ENCODE measurements at places on chromosomes 11 and 22.
A peak's percentile ranks its signal among the peaks of the same experiment; 100 is the strongest.

GRCh38 chr11:13438291-13438690 lies 24.7 kb downstream of the BTBD10 start:
- DNase-seq = no peak

DNA sequence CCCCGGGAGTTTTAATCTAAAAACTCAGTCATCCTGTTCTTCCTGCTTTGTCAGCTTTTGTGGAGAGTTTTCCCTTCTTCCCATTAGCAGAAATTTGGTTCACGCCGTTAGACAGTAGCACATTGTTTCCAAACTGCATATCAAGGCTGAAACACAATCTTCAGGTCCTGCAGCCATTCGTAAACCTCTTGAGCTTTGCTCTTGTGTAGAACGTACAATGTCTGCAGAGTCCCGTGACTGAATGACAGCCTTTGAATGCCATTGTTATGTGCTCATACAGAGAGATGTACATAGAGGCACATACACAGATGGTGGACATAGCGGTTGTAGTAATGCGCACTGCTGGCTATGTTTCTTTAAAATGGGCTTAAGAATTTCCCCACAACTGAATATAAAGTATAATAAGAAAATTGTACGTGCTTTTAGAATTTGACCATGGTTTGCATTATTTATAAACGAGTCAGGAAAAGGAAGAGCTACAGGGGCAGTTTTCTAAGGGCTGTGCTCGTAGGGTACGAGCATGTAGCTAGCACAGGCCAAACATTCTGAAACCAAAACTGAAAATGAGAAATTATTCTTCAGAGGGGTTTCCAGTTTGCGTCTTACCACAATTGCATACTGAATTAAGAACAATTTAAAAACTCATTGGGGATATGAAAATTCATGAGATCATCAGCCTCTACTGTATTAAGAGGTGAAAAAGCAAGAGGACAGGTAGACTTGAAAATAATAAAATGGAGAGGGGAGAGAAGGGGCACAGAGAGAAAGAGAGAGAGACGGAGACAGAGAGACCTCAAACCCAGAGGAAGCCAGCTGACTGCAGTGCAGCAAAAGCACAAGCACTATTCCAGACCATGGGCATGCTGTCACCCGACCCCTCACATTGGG lies 310.1 kb downstream of the CADM1 start:
- no peak for DNase-seq

- no peak for DNase-seq
Observed at GRCh38 chr22:48938741-48939140, 888.9 kb downstream of the BRD1 start.

DNA sequence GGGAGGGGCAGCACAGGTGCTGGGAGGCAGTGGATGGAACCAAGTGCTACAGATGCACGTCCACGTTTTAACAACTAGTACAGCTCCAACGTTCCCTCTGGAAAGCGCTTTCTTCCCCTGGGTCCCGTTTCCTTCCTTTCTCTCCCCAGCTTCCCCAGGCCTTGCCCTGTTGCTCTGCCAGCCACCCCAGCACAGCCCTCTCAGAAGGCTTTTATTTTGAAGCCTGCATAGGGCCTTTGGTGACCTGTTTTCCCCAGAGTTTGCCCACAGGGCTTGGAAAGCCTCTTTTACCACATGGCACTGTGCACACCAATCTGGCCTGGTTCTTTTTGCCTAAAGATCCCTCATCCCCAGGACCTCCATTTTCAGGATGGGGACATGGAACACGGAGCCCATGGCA lies 13.9 kb upstream of the NCF4 start:
- DNase-seq = no peak

DNA sequence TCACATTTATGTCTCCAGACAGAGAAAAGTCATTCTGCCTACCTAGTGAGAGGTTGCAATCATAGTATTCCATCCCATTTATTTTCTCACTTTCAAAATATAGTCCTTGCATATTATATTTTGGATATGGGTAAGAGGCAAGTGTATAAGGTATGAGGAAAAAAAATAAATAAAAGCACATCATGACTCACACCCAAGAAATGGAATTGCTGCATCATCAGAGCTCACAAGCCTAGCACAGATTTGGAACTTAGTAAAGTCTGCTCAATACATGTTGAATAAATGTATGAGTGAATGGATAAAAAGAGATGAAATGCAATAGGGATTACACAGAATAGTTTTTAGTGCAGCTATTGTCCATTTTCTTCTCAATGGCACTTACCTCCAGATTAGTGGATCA lies 2.5 kb upstream of the OR51G1 start:
- no peak for DNase-seq

GRCh38 chr22:41915035-41915785 lies at the start of gene SHISA8:
TSS of gene SHISA8 (minus strand) at chr22:41915074. CDS start at chr22:41914667, 407 bp downstream.
- no peak for DNase-seq

GRCh38 chr11:134545521-134545920 lies 133.5 kb upstream of the B3GAT1 start:
- DNase-seq = no peak

- DNase-seq = no peak
Observed at GRCh38 chr11:64998690-64999431, 2.1 kb upstream of the BATF2 start.

DNA sequence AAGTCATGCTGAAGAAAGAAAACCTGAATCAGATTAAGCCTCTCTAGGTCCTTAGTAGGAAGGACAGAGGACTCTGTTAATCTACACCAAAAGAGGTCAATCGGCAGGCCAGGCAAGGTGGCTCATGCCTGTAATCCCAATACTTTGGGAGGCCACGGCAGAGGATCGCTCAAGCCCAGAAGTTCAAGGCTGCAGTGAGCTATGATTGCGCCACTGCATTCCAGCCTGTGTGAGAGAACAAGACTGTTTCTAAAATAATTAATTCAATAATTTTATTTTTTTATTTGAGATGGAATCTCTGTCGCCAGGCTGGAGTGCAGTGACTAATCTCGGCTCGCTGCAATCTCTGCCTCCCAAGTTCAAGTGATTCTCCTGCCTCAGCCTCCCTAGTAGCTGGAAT lies 4.5 kb downstream of the XRCC6 start:
- no peak for DNase-seq

DNA sequence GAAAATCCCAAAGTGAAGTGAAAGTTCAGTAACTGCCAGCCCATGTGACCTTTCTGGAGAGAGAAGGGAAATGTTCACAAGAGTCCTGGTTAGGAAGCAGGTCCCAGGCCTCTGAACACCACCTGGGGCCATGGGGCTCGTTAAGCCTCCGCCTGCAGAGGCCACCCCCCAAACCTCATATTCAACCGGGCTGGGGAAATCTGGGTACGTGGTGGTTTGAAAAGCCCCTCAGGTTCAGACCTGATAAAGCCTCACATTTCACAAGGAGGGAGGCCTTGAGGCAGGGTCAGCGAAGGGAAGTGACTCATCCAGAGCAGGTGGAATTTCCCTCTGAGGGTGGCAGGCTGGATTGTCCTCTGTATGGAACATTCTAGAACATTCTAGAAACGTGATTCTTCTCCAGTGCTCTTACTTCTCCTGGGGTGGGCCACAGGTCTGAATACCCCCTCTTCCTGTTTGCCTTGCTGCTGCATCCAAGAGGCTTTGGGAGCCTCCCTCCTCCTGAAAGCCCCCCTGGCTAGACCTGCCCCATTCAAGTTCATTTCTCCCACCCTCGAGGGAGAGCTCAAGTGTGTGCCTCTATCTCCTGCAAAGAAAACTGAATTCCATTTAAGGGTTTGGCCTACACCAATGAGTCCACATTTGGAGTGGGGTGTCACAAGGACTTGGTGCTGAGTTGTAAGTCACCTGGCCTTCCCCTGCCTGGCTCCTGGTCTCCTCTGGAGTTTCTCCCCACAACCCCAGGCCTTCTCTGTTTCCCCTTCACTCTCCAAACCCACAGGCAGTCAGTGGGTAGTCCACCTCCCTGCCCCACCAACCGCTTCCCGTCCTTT lies 6.3 kb downstream of the FXYD2 start:
- no peak for DNase-seq

DNA sequence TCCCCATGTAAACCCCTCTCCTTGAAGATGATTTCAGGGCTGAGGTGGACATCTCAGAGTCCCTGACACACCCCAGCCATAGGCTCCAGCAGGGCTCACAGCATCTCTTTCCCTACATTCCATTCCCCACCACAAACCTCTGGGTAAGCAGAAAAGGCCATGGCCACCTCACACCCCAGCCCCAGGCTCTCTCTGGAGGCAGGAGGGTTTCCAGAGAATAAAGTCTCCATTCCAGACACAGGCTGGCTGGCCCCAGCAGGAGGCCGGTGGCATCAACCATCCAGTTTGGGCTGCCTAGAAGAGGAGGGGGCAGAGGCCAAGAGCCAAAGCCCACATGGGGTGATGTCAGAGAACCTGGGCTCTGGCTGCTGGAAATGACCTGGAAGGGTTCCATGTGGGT lies 61.4 kb downstream of the TP53I11 start:
- DNase-seq = no peak

GRCh38 chr11:60265373-60266214 lies 14.9 kb upstream of the MS4A4A start:
- DNase-seq = peak; percentile 39

- no peak for DNase-seq
Observed at GRCh38 chr11:112300094-112300786, 39.6 kb upstream of the PLET1 start.

DNA sequence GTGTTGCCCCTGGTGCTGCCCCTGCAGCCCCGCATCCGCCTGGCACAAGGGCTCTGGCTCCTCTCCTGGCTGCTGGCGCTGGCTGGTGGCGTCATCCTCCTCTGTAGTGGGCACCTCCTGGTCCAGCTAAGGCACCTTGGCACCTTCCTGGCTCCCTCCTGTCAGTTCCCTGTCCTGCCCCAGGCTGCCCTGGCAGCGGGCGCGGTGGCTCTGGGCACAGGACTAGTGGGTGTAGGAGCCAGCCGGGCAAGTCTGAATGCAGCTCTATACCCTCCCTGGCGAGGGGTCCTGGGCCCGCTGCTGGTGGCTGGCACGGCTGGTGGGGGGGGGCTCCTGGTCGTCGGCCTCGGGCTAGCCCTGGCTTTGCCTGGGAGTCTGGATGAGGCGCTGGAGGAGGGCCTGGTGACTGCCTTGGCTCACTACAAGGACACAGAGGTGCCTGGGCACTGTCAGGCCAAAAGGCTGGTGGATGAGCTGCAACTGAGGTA lies 278 bp downstream of the ROM1 start:
- no peak for DNase-seq

DNA sequence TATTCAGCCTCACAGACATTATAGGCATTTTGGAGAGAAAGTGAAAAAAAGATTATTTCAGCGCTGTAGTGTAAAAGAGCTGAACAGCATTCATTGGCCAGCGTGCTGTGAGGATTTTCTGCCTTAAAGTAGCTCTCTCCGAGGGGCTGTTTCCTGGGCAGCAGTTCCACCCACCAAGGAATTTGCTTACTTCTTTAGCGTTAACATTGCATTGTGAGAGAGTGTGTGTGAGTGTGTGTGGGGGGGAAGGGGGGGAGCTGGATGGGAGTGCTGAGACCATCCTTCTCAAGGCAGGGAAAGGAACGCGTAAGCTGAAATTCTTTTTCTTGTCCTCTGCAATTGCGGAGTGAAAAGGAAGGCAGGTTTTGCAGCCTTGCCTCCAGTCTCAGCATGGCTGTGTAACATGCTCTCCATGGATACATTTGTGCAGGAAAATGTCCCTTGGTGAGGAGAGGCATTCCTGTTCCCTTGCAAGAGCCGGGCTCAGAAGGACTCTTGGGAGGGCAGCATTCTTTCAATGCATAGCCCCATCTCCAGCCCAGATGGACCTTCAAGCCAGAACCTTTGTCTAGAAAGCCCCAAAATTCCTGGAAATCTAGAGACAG lies 159.9 kb upstream of the NAV2 start:
- no peak for DNase-seq

GRCh38 chr22:47125603-47126002 lies 363.2 kb downstream of the TBC1D22A start:
- DNase-seq = no peak

DNA sequence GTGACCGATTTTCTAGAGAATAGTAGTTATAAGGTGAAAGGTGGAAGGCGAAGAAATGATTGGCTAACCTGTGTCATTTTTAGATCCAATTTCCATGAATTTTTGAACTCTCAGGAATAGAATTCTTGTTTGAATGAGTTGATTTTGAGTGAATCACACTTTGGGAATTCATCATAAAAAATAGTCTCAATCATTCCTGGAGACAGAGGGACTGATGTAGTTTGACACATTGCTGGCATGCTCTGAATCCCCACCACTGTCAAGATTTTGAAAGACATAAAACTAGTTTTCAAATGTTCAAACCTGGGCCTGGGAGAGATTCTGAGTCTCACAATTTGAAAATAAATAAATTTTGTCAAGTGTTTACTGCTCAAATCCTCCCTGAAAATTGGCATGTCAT lies 861.4 kb upstream of the RAG2 start:
- no peak for DNase-seq

DNA sequence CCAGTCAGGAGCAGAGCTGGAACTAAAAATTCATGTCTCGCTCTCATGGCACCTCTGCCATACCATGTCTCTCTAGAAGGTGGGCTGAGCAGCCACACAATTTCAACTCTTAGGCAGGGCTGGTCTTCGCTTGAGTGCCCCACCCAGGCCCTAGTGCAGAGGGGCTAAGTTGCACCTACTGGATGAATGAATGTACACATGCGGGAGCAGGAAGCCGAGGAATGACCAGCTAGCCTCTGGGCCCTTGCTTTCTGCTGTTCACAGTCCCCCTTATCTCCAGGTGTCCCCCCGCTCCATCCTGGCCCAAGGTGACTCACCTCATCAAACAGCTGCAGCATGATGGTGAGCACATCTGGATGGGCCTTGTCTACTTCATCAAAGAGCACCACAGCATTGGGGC lies 57.5 kb upstream of the PHOX2A start:
- DNase-seq = no peak

DNA sequence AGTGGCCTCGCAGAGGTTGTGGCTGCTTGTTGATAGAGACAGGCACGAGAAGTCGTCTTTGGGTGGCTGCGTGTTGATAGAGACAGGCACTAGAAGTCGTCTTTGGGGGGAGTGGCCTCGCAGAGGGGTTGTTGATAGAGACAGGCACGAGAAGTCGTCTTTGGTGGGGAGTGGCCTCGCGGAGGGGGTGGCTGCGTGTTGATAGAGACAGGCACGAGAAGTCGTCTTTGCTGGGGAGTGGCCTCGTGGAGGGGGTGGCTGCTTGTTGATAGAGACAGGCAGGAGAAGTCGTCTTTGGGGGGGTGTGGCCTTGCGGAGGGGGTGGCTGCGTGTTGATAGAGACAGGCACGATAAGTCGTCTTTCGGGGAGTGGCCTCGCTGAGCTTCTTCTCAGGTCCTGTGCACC lies 328.8 kb downstream of the TBC1D22A start:
- DNase-seq = no peak

- DNase-seq = no peak
Observed at GRCh38 chr11:31711137-31711536, 100.0 kb downstream of the PAX6 start.

DNA sequence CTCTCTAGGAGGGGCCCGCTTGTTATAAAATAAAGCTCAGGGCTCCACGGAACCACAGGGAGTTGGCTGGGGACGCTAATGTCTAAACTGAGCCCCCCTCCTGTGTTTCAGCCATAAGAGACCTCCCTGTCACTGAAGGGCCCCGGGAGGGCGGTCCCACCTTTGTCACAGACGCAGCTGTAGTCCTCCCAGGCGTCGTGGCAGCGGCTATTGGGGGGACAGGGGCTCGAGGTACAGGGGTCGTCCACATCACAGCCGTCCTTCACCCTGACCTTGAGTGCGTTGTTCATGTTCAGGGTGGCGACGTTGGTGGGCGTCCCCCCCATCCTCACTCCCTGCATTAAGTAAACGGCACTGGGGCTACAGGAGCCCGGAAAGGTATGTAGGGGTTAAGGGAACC lies 62.0 kb downstream of the TRMU start:
- no peak for DNase-seq

- DNase-seq = no peak
Observed at GRCh38 chr11:113789675-113790320, 10.2 kb downstream of the CLDN25 start.

GRCh38 chr11:2103668-2104523 lies 35.3 kb downstream of the IGF2 start:
- no peak for DNase-seq

Data from iPS DF 6.9 (cell line).